ENCODE measurements at places on chromosomes 7 and 10.
A peak's percentile ranks its signal among the peaks of the same experiment; 100 is the strongest.

DNA sequence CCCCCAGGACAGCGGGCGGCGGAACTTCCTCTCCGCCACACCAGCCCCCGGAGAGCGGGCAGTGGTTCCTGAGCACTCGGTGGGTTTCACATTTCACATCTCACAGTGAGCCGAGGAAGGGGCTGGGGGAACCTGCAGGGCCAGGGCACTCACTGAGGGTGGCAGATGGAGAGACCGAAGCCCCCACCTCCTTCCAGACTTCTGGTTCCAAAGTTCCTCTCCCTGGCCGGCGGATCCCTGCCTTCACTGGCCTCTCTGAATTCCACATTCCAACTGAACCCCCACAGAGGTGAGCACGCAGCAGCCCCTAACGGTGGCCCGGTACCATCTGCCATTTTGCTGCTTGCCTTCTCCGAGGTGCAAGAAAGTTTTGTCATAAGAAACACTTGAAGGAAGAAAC is 461.0 kb downstream of the PTPRN2 start:
- no peak for ATAC-seq

DNA sequence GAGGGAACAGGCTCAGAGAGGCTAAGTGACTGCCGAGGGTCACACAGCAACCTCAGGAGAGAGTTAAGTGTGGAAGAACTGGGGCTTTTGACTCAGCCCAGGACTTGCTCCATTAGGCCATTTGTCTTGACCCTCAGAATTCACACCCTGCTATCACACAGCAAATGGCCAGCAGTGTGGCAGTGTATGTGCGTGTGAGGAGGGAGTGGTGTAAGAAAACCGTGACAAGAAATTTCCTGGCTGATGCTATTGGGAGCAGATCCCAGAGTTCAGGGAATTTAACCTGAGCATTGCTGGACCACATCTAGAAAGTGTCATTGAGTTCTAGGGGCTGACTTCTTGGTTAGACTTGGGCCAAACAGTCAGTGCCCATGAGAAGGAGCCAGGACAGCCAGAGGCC is 18.4 kb downstream of the VWA2 start:
- ATAC-seq = no peak

DNA sequence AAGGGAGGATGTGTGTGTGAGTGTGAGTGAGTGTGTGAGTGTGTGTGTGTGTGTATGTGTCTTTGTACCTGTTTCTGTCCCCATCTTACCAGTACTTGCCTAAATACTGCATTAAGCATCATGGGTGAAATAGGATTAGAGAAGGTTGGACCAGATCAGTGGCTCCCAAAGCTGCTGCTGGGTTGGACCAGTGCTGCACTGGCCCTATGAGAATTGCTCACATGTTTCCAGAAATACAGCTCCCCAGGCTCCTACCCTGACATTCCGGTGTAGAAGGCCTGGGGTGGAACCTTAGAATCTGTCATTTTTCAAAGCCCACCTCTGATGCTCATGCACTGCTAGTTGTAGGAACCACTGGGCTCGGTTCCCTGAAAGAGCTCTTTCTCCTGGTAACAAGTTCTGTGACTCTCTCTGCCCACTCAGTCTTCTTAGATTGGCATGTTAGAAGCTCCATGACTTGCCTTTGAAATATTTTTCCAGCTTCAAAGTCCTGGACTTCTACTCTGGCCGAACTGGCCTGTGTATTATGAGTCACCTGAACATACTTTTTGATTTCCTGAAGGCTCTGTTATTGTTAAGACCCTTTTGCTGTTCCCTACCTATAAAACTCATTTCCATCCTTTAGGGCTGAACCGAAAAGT is 224.7 kb downstream of the CUX1 start:
- no peak for ATAC-seq

GRCh38 chr7:82998436-82998835 is 164.2 kb downstream of the PCLO start:
- no peak for ATAC-seq

- no peak for ATAC-seq
Observed at GRCh38 chr10:23530079-23530478, 91.2 kb downstream of the OTUD1 start.

- ATAC-seq = no peak
Observed at GRCh38 chr7:68688416-68689086, 909.7 kb upstream of the AUTS2 start.

GRCh38 chr10:48913674-48914073 is 26.0 kb downstream of the LRRC18 start:
- ATAC-seq = no peak

GRCh38 chr10:48890888-48891850 is 48.5 kb downstream of the LRRC18 start:
- ATAC-seq = no peak

GRCh38 chr7:87935384-87935706 is 1.3 kb downstream of the ADAM22 start:
- ATAC-seq = no peak

DNA sequence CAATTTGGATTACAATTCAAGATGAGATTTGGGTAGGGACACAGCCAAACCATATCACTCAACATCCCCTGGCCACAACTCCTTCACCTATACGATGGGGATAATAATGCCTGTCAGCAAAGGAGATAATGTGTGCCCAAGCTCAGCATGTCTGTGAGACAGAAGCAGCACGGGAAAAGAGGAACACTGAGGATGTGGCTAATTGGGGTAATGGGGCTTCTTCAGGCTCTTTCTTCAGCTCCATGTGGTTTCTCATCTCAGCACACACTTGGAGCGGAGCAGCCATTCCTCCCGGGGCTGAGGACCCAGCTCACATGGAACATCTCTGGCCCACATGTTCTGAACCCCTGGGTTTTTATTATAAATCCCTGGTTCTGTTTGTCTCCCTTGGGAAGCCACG is 136.0 kb upstream of the NAMPT start:
- no peak for ATAC-seq

DNA sequence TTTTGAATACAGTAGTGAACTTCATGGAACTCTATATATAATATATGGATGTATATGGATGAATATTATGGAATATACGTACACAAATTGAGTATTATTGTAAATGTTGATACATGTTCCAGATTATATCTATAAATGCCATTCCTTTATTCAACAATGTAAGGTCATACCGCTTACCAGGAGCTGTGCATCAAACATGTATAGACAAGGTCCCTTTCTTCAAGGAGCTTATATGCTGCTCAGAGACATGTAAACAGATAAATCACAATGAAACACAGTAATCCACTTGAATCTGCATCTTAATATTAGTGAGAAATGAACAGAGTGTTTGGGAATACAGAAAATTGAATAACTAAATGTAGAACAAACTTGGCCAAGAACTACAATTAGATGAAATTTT is 898 bp upstream of the SEM1 start:
- no peak for ATAC-seq

GRCh38 chr7:75740846-75741497 is 2.2 kb upstream of the HIP1 start:
- no peak for ATAC-seq

- peak; percentile 96 for ATAC-seq
Observed at GRCh38 chr10:95767884-95768556, 12.1 kb downstream of the ENTPD1 start.

DNA sequence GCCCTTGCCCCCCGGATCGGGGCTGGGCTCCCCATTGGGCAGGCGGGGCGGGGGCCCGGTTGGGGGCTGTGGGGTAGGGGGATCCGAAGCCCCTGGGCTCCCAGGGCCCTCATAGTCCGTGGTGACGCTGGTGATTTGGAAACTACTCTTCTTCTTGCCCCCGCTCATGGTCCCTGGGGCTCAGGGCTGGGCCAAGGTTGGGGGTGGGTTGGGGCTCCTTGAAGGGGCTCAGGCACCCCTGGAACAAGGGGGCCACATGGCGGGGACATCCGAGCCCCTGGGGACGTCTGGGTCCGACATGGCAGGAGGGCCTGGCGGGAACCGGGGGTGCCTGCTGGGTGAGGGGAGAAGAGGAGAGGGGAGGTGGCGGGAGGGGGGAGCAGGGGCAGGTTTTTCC is 1.1 kb downstream of the TSC22D4 start:
- peak; percentile 16 for ATAC-seq

GRCh38 chr10:94103801-94104221 is 110.1 kb downstream of the PLCE1 start:
- no peak for ATAC-seq

DNA sequence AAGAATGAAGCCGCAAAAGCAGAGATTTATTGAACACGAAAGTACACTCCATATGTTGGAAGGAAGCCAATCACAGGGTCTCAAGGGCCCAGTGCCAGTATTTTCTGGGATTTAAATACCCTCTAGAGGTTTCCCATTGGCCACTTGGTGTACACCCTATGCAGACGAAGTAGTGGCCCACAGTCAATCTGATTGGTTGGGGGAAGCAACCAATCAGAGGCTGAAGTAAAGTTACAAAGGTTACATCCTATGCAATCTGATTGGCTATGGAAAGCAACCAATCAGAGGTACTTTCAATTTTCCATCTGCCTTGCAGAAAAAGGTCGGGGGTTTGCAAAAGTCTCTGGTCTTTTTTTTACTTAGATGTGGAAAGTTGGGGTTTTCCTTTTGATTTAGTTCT is 481.3 kb upstream of the NRP1 start:
- no peak for ATAC-seq

GRCh38 chr7:97015756-97016380 is 8.8 kb downstream of the DLX5 start:
- ATAC-seq = no peak

DNA sequence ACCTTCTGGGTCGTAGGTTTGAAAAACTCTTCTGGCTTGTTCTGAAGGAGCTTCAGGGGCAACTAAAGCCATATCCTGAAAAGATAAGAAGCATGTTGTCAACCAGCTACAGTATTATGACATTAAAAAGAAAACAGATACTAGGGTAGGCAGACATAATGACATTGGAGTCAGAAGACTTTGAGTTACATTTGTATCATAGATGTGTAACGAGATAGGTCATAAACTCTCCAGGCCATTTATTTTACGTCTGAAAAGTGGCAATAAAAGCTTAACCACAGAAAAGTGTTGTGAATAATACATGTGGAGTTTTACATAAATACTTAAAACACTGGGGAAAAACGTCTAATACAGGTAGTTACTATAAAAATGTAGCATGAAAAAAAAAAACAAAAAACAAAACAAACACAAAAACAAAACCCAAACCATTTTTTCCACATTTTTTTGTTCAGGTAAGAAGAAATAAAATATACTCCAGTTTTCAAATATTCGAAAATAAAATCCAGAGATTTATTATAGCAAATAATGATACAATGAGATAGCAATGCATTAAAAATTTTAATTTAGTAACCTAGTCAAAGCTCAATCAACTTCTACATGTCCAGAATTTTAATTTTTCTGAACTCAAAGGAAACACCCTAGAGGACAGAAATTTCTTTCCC is 64.1 kb downstream of the MINDY3 start:
- no peak for ATAC-seq

- ATAC-seq = no peak
Observed at GRCh38 chr7:107815254-107815882, 12.3 kb upstream of the SLC26A3 start.

DNA sequence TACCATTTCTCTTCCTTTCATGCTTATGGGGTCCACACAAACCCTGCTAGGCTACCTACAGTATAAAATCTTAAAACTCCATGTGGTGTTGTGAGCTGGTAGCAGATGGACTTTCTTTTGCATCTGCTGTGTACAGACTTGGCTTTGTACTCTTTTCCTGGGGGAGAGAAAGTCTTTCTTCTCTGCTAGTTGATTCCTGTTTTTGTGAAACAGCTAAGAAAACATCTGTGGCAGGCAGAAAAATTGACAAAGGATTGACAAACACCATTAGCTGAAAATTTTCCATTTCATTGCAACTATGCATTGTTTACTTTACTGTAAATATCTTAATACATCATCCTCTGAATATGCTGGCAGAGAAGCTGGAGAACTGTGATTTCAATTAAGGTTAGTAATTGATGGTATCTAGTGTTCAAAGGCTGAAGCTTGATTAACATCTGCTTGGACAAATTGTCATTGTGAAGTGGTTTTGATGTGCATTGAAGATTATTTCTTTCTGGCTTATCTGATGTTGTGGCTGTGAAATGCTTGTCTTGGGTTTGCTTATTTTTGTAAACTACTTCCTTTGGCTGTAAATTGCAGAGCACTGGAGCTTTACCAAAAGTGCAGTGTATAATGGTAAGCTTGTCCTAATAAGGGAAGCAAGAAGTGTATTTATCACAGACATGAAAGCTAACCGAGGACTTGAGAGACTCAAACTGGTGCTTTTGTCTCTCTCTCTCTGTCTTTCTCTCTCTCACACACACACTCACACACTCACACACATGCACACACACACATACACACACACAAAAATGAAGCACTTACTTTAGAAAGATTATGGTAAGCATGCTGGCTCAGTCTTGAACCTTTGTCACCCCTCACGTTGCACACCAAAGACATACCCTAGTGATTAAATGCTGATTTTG is at the start of gene FOXP2:
Gene FOXP2, plus strand, starts transcription at position 660 of the 908 bp plus-strand sequence. CDS start 11,697 bp downstream, outside the sequence.
- ATAC-seq = peak; percentile 31

GRCh38 chr7:102122026-102122425 is 164.6 kb upstream of the SH2B2 start:
- peak; percentile 35 for ATAC-seq

DNA sequence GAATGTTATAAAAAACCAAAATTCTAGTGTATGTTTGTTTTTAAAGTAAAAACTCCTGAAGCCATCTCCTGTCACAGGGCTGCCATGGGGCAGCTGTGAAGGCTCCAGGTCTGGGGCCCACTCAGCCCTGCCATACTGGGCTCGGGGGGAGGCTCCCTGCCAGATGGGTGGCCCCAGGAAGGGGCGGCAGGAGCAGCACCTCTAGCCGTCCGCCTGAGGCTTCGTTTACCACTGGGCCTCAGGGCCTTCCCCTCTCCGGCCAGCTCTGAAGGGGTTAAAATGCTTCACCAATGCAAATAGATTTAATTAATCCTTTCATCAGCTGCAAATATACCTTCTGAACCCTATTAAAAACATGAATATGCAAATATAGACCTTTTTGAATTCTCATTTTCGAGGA is 139.0 kb downstream of the ELFN1 start:
- no peak for ATAC-seq

GRCh38 chr10:113309791-113310190 is 243.1 kb upstream of the HABP2 start:
- ATAC-seq = no peak

DNA sequence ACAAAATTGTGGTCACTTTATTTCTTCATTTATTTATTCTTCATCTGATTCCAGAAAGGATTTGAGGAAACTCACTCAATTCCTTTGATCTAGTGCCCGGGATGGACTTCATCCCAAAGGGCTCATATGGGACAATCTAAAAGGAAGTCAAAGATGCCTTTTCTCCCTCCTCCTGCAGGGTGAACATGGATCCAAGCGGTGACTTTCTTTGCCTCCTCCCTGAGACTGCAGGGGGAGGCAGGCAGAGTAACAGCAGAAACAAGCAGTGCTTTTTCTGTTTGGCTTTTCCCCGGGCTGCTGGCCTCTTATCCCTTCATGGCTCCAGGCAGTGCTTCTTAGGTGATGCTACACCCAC is 10.0 kb upstream of the DNMBP start:
- ATAC-seq = no peak

DNA sequence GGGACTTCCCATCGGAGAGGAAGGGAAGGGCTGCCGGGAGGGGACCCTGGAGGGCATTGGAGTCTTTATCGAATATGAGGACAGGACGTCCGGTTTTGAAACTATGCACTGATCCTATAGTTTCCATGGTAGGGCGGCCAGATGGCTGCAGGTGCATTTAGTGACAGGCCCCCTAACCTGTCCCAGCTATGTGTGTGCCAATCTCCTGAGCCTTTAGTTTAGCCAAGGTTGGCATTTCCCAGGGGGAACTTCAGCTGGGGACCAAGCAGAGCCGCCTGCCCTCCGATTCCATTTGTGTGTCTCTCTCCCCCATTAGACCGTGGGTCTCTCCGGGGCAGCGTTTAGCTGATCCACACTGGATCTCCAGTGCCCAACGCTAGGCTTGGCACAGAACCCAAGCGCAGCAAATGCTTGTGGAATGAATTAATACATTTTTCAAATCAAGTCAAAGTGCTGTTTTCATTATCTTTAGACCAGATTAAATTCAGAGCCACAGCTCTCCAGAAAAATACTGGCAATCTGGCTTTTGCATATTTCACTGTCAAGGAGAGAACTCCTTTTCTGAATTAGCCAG is 19.9 kb downstream of the TMEM270 start:
- no peak for ATAC-seq
